ENCODE measurements at places on chromosomes 4 and X.

GRCh38 chrX:38882894-38883626, 81.8 kb downstream of the MID1IP1 start:
- H3K27me3 ChIP-seq: no peaks in the 10 kb centered on the region
- H3K4me1 ChIP-seq: no peaks in the 10 kb centered on the region
- no peak overlapping the region for H3K27ac ChIP-seq
- DNase-seq: no peak
- H3K36me3 ChIP-seq: no peaks in the 10 kb centered on the region

DNA sequence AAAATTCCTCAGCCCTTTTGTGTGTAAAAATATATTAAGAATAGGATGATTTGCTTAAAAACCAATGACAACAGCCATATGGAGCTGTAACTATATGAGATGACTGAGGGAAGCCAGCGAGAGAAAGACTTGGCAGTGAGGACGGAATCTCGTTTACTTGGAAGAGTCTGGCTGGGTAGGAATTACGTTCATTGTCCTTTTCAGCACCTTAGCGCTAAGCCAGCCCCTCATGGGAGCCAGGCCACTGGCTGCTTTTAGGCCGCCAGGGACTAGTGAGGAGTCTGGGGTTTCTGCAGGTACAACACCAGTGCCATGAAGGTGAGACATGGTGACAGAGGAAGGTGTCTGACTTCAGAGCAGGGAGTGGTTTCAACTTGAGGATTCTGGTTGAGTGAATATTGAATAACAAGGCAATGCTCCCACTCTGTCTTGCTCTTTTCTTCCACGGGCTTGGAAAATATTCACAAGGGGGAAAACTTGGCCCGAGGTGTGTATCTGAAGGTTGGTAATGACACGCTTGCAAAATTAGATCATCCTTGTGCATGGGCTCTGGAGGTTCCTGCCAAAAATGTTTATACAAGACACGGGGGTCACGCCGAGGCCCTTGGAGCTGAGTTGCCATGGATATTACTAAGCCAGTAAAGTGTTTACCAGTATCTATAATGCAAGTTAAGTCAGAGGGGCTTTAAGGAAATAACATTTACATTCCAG, 17.4 kb downstream of the KLF3 start:
- H3K4me1 ChIP-seq: peaks cover 27% of the 10 kb centered on the region
- peak overlapping the region; percentile 90 for H3K27ac ChIP-seq
- H3K36me3 ChIP-seq: peaks cover 31% of the 10 kb centered on the region
- DNase-seq: no peak

DNA sequence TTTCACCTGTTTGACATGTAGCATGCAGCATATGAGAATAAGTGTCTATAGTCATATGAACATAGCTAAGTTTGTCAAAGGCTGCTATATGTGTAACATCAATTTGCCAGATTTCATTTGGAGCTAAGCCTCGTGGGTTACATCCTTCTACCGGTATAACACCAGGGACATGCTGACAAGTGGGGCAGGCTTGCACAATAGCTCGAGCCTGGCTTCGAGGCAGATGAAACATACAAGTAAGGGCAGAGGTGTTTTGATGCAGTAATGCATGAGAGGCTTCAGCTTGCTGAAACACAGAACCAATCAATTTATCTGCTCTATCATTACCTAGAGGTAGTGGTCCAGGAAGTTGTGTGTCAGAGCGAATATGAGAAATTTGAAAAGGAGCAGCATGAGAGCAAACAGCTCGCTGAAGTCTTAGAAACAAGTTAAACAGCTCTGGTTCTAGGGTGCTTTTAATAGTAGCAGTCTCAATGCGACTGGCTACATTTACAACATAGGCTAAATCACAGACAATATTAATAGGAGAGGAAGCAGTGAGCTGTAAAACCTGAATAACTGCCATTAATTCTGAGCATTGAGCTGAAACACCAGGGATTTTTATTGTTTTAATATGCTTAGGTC, 14.9 kb upstream of the UGDH start:
- no peak overlapping the region for H3K4me3 ChIP-seq
- peaks cover 22% of the 10 kb centered on the region for H3K4me1 ChIP-seq
- H3K36me3 ChIP-seq: peaks cover 14% of the 10 kb centered on the region
- no peaks in the 10 kb centered on the region for H3K27me3 ChIP-seq

GRCh38 chr4:82403725-82404124, 26.5 kb downstream of the HNRNPDL start:
- no peaks in the 10 kb centered on the region for H3K36me3 ChIP-seq
- H3K27ac ChIP-seq: no peak overlapping the region
- DNase-seq: no peak
- no peak overlapping the region for H3K4me3 ChIP-seq
- H3K27me3 ChIP-seq: peaks cover 2% of the 10 kb centered on the region

GRCh38 chr4:59983852-59984251, 1216.3 kb upstream of the ADGRL3 start:
- DNase-seq: no peak
- no peak overlapping the region for H3K27ac ChIP-seq
- no peaks in the 10 kb centered on the region for H3K36me3 ChIP-seq
- H3K4me1 ChIP-seq: no peaks in the 10 kb centered on the region

DNA sequence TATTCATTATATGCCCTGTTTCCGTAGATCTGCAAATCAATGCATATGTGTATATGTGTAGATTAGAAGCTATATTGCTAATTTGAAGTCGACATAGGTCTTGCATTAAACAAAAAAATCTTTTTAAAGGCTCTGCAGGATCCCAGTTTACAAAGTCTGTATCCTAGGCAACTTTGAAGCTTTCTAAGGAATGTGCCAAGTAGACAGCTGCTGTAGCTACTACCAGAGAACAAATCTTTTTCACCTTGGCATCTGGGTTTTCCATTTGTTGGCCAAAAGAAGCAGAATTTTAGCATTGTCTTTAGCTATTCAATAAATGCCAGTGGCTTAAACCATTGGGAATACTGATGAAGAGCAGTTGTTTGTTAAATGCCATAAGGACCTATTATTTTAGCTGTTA, 88.0 kb downstream of the NAA11 start:
- no peak overlapping the region for H3K27ac ChIP-seq
- H3K4me3 ChIP-seq: no peak overlapping the region
- H3K36me3 ChIP-seq: no peaks in the 10 kb centered on the region
- DNase-seq: no peak

DNA sequence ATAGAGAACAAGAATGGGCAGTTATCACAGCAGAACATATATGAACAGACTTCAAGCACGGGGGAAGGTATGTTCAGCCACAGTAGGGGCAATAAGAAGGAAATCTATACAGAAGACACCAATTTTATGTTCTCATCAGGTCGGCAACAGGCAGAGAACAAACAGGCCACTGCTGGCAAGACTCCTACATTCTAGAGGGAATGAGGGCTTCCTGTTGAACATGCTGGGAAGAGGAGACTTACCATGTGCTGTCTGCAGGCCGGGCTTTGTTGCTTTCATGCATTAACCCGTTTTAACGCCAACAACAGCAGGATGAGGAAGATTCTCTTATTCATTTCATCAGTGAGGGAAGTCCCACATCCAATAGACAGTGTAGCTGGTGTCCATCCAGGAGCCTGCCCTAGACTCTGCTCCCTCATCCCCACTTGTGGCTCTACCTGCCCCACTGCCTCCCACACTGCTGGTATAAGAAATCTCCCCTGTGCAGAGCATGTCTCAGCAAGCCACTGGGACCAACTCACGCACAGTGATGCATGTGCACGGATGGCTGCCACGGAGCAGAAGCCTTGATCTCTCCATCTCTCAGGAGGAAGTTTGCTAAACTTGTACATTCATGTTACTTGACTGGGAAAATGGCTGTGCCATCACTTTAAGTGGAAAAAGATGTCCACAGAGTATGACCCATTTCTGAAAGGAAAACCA, 84.5 kb downstream of the ACOX3 start:
- no peak for DNase-seq
- peak overlapping the region; percentile 5 for H3K27ac ChIP-seq
- no peaks in the 10 kb centered on the region for H3K27me3 ChIP-seq

DNA sequence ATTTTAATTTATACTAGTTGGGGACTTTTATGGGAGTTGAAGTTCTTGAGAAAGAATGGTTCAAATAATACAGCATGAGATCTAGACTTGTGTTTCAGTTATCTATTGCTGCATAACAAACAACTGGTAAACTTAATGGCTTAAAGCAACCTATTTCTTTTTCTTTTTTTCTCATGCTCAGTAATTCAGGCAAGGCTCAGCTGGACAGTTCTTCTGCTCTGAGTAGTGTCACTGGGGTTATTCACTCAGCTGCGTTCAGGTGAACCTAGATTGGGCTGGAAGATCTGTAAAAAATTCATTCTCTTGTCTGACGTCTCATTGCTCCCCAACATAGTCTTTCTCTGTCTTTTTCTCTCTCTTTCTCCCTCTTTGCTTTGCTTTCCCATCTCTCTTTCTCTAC, 291.7 kb downstream of the GBA3 start:
- H3K4me1 ChIP-seq: no peaks in the 10 kb centered on the region
- H3K4me3 ChIP-seq: no peak overlapping the region
- no peak for DNase-seq
- H3K36me3 ChIP-seq: no peaks in the 10 kb centered on the region
- no peak overlapping the region for H3K27ac ChIP-seq
- H3K27me3 ChIP-seq: no peaks in the 10 kb centered on the region

- no peak overlapping the region for H3K27ac ChIP-seq
- H3K4me3 ChIP-seq: no peak overlapping the region
- H3K4me1 ChIP-seq: peaks cover 2% of the 10 kb centered on the region
- no peaks in the 10 kb centered on the region for H3K27me3 ChIP-seq
Observed at GRCh38 chr4:140612357-140612756, 43.6 kb upstream of the UCP1 start.

GRCh38 chrX:154661899-154662298, 8.5 kb upstream of the CTAG2 start:
- no peaks in the 10 kb centered on the region for H3K27me3 ChIP-seq
- H3K4me1 ChIP-seq: no peaks in the 10 kb centered on the region
- DNase-seq: no peak
- no peak overlapping the region for H3K4me3 ChIP-seq
- no peaks in the 10 kb centered on the region for H3K36me3 ChIP-seq

DNA sequence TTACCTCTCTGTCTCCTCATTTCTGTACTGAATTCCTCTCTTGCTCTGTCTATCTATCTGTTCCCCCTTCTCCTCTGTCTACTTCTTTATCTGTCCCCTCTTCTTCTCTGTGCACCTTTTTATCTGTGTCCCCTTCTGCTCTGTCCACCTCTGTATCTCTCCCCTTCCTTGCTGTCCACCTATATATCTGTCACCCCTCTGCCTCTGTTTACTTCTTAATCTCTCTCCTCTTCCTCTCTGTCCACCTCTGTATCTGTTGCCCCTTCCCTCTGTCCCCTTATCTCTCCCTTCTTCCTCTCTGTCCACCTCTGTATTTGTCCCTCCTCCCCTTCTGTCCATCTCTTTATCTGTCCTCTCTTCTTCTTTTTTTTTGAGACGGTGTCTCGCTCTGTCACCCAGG, 8.9 kb downstream of the CCDC22 start:
- H3K4me3 ChIP-seq: no peak overlapping the region
- no peaks in the 10 kb centered on the region for H3K27me3 ChIP-seq
- no peaks in the 10 kb centered on the region for H3K4me1 ChIP-seq
- peaks cover 13% of the 10 kb centered on the region for H3K36me3 ChIP-seq
- no peak for DNase-seq
- no peak overlapping the region for H3K27ac ChIP-seq

DNA sequence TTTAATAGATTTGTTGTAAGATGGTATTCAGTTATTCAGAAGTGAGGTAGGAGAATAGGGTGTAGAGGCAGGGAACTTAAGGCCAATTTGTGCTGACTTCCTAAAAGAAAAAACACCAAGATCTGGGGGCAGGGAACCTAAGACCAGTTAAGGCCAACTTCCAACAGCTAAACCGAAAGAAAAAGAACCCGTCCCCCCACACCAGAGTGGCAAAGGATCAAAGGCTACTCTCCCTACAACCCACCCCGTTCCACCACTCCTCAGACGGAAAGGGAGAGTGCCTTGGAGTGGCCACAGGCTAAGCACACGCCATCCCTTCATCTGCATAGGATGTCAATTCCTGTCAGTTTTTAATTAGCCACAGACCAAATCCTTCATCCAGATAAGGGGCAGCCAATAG, 3.7 kb upstream of the ZNF718 start:
- H3K27me3 ChIP-seq: no peaks in the 10 kb centered on the region
- H3K4me3 ChIP-seq: no peak overlapping the region
- peaks cover 6% of the 10 kb centered on the region for H3K4me1 ChIP-seq
- no peak overlapping the region for H3K27ac ChIP-seq
- H3K36me3 ChIP-seq: peaks cover 2% of the 10 kb centered on the region
- DNase-seq: no peak

- no peaks in the 10 kb centered on the region for H3K36me3 ChIP-seq
- no peaks in the 10 kb centered on the region for H3K4me1 ChIP-seq
- H3K4me3 ChIP-seq: no peak overlapping the region
- H3K27me3 ChIP-seq: no peaks in the 10 kb centered on the region
- H3K27ac ChIP-seq: no peak overlapping the region
Observed at GRCh38 chr4:144209491-144209890, 69.0 kb upstream of the GYPA start.

All from mesothelial cell of epicardium (in vitro differentiated cells).